NCI-H1694 (cell line): ENCODE measurements at places on chromosomes 1 and 21.

GRCh38 chr1:44635439-44635838 is 38.8 kb downstream of the TMEM53 start:
- DNase-seq = no peak

DNA sequence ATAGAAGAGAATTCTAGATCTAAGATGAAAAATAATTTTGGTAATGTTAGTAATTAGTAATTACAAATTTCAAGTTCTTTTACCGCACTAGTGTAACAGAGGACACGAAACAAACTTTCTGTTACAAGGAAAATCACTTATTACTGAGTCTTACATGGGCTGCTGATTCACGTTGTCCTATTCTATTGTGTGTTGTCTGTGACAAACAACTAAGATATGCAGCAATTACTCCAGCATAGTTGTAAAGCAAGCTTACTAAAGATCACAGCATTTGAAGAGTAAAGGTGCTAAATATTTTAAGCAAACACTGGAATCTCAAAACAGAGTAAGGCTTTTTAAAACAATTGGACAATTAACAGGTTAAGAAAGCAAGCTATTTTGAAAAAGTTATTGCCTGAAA is 502.3 kb downstream of the KCNT2 start:
- DNase-seq = no peak

- no peak for DNase-seq
Measured at GRCh38 chr1:229139331-229140118, 131.4 kb upstream of the RAB4A start.

GRCh38 chr1:44496541-44497171 is 91.6 kb downstream of the RNF220 start:
- no peak for DNase-seq

GRCh38 chr1:218887141-218887925 is 286.3 kb upstream of the LYPLAL1 start:
- no peak for DNase-seq

DNA sequence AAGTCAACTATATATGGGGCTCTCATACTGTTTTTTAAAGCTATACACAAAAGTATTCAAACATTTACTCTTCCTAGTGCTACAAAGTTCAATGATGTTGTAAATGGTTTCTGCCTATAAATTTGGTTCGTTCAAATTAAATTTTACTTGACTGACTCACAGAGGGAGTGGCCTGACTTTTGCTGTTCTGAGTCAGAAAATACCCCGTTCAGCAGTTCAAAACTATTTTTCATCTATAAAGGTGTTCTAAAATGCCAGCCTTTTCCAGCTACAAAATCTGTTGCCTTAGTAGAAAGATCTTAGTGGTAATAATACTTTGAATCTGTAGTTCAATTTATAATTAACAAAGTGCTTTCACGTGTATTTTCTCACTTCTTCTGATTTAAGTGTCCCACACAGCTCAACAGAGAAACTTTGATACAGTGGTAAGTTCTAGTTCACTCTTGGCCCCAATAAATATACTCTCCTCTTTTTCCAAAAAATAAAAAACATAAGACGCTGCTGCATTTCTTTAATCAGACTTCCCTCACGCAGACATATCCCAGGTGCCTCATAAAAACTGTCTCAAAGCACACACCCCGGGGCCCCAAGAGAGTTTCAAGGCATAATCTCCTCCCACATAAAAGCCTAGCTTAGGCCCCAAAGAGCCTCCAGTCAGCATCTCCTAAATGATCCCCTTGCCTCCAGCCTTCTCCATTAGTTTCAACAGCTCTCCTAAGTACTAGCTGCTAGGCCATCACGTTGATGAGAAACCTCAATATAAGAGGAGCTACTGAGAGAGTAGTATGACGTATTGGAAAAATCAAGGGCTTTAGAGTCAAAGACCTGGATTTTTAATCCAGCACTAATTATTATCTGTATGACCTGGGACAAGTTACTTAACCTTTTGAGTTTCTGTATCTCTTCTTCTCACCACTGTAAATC is 3.2 kb downstream of the PTP4A2 start:
- DNase-seq = no peak

DNA sequence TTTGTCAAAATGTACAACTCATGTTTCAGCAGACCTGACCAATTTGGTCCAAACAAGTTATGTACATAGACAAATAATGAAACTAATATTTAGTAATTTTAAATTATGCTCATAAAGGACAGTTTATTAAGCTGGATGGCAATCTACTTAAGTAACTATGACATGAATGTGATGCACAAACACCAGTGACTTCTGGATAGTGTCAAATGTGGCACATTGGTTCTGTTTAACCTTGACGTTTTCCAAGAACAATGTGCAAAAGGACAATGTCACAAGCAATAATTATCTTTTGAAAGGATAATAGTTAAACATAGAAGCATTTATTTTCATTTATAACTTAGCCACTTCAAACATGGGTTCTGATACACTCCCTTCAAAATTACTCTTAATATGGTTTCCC is 80.0 kb downstream of the TRIM33 start:
- no peak for DNase-seq

DNA sequence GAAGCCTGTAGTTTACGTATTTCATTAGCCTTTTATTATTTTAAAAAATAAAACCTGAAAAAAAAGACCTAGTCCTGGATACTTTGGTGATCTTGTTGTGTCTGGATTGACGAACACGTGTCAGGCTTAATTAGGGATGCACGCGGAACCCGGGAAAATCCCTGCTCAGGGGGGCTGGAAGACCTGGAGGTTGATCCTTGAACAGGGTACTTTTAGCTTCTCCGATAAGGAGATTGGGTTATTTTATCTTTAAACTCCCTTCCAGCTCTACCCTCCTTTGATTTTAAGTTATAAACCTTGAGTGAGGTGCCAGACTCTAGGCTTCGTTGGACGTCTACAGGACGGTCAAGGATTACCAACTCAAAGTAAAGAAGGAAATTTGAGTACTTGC is 552 bp upstream of the ZNF691 start:
- no peak for DNase-seq

DNA sequence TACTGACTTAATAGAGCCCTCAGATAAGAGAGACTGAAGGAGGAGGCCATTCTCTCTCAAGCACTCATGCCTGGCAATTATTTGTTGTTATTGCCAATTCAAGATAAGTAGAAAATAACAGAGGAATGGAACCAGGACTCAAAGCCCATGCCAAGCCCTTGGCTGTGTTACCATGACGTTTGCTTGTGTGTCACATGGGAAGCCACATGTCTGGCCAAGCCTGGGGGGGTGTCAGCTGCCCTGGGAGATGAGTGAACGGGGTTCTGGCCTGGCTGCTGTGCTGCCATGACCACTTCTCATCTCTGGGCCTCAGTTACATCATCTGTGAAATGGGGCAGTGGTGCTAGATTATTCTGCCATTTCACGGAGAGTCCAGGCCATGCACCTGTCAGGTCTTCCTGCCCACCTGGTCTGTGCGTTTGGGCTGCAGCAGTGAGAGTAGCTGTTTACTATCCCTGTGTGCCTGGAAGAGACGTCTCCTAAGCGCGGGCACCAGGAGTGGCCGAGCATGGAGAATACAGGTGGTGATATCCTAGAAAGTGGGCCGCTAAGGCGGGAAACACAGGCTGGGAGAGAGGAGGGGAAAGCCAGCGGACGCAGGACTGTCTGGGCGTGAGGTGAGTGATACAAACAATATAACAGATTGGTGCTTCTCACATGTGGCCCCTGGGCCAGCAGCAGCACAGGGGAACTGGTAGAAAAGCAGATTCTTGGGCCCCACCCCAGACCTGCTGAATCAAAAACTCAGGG is 67.8 kb downstream of the MAN1C1 start:
- no peak for DNase-seq

- DNase-seq = no peak
Measured at GRCh38 chr1:64031236-64031635, 172.2 kb upstream of the UBE2U start.

- no peak for DNase-seq
Measured at GRCh38 chr1:8365661-8366362, 47.9 kb downstream of the SLC45A1 start.

DNA sequence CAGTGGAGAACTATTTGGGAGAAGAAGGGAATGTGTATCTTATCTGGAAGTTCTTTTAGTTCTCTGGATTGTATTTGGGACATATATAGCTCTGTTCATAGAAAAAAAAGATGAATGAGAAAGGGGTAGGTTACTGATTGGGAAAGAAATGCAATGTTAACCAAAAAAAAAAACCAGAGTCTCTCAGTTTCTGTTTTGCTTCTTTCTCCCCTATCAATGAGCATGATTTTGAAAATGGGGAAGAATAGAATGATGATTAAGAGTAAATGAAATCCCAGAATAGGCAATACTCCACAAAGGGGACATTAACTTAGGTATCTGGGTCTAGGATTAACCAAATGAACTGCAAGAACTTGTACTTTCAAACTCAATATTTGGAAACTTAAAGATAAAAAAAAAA is 92.9 kb downstream of the RHOU start:
- DNase-seq = no peak

GRCh38 chr1:9028921-9029705 is 2.9 kb upstream of the SLC2A7 start:
- no peak for DNase-seq

- no peak for DNase-seq
Measured at GRCh38 chr1:72780212-72780611, 497.9 kb upstream of the NEGR1 start.

GRCh38 chr1:65431111-65431705 is 10.7 kb downstream of the LEPR start:
- DNase-seq = peak; percentile 44

DNA sequence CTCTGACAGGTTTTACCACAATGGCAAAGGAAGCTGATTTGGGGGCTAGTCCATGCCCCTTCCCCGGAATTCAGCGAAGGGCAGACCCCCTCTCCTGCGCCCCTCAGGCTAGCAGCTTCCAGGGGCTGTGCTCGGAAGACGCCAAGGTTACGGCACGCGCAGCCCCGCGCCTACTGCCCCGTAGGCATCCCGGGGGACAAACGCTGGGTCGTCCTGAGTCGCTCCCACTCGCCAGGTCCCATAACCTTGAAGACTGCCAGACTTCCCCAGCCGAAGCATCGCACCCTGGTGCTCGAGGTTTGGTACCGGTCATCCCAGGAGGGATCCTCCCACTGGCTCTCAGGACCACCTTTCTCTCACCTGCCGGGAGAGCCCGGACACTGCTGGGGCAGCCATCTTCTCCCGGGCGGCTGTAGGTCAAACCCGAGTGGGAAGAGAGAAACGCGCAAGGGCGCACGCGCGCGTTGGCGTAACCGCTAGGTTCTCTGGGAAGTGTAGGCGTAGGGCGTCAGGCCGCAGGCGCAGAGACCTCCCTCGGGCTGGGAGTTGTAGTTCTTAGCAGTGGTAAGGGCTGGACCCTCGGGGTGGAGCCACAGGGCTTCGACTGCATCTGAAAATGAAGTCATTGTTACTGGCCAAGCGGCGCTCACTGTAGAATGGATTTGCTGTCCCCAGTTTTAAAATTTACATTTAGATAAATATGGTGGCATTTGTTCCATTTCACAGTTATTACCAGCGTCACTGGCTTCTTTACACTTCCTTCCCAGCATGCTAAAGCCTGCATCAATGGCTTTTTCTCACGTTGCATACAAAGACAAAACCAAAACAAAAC is at the start of gene ATP5PO:
TSS of gene ATP5PO (minus strand) at position 437 of the 832 bp plus-strand sequence. CDS start at position 396, 41 bp downstream.
- DNase-seq = peak; percentile 99

DNA sequence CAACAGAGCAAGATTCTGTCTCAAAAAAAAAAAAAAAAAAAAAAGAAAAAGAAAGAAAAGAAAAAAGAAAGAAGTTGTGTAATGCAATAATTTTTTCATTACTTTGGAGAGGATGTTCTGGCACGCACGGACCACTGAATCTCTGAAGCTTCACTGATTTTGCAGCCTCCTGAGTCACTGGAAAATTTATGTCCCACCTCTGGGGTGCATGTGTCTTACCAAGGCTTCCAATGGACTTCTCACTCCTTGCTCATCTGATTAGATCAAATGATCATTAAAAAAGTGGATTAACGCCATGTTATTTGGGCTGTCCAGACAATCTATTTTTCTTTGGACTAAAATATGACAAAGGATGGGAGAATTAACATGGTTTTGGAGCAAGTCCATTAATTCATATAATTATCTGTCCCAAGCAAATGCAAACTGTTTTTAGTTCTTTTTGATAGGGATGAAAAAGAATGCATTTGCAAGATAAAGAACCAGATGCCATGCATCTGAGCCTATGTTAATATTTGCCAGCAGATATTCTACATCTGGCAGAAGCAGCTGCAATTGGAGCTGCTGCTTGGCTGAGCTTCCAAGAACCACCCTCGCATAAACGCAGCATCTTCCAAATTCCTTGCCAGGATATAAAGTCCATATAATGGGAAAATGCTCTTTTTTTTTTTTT is 10.1 kb upstream of the MAP1LC3C start:
- DNase-seq = no peak

GRCh38 chr21:35159881-35160280 is 110.8 kb upstream of the RUNX1 start:
- no peak for DNase-seq

GRCh38 chr1:23187637-23188036 is 19.0 kb upstream of the LUZP1 start:
- DNase-seq = no peak

DNA sequence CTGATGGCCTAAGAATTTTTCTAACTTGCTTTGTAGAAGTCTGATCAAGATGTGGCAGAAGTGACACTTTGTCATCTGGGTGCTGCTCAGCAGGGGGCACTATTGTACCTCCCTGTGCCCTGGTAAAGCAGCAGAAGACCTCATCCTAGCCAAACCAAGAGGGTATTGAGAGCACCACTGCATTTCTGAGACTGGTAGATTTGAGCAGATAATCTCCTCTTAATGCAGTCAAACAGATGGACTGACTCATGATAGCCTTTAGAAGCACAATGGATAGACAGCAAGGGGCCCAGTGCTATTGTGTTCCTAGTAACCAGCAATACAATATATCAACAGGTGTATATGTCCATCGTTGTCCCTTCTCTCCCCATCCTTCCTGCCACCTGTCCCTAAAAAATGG is 5.7 kb downstream of the TPM3 start:
- peak; percentile 79 for DNase-seq

DNA sequence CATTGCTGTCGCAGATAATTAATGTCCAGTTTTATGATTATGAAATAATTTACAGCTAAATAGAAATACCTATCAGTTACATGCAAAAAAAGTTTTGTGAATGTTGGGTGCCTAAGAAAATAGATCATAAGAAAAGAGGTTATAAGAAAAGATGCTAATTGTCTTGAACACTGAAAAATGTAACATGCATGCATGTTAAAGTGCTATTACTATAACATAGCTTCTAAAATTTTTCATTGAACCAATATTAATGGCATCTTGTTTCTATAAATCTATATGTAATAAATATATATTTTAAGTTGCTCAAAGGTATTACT is 35.5 kb upstream of the SCYL3 start:
- no peak for DNase-seq

- DNase-seq = no peak
Measured at GRCh38 chr1:213852107-213852506, 135.7 kb upstream of the PROX1 start.

DNA sequence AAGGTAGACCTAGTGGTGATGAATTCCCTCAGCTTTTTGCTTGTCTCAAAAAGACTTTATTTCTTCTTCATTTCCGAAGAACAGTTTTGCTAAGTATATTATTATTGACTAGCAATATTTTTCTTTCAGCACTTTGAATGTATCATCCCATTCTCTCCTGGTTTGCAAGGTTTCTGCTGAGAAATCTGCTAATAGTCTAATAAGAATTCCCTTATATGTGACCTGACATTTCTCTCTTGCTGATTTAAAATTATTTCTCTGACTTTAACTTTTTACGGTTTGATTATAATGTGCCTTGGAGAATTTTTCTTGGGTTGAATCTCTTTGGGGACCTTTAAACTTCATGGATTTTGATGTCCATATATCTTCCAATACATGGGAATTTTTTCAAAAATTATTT is 628.3 kb upstream of the ADGRL2 start:
- no peak for DNase-seq

- DNase-seq = no peak
Measured at GRCh38 chr1:88979749-88980116, 12.7 kb downstream of the KYAT3 start.
